ENCODE measurements at places on chromosomes 1 and 21.

DNA sequence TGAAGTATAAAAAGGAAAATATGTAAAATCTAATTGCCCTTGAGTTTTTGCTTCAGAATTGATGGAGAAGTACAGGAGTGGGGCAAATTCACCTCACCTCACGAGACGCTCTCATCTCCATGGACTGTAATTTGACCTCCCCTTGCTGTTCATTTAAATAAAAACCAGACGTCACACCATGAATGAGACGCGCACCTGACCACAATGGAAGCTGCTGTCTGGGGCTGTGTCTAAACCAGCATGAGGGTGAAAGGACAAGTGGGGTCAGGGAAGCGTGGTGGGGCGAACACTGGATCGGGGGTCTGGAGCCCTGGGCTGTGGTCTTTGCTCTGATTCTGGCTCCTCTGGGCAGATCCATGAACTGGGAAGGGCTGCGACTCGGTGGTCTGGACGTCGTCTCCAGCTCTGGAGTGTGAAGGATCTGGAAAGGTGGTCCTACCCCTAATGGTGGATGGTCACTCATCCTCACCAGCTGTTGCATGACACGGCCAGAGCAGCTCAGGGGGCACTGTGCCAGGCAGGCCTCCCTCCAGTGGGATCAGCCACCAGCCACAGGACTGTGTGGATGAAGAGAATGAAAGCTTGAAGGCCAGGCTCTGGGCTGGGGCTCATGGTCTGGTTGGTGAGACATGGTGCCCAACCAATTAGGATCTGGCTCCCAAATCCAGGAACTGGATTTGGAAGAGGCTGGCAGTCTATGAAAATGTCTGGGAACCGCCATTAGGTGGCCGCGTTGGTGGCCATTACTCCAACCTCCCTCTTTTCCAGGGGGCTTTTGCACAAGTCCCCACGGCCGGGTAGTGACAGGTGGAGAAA lies 728.6 kb downstream of the PTPRU start:
- no peak for DNase-seq

DNA sequence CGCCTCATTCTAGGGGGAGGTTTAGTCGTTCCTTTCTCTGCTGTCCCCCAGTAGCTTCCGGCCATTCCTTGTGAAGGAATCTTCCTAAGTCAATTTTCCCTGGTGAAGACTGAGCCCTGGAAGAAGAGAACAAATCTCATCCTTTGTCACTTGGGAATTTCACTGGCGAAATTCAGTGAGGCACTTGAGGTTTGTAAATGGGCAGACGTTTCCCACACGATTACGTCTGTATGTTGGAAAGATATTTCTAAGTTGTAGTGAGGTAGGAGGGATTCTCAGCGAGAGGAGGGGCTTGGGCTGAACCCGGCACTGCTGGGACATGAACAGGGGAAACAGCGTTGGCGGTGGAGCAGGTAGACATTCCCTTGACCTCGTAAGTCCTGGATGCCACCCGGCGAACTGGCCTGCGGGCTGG lies 47.2 kb downstream of the GALNT2 start:
- no peak for DNase-seq

DNA sequence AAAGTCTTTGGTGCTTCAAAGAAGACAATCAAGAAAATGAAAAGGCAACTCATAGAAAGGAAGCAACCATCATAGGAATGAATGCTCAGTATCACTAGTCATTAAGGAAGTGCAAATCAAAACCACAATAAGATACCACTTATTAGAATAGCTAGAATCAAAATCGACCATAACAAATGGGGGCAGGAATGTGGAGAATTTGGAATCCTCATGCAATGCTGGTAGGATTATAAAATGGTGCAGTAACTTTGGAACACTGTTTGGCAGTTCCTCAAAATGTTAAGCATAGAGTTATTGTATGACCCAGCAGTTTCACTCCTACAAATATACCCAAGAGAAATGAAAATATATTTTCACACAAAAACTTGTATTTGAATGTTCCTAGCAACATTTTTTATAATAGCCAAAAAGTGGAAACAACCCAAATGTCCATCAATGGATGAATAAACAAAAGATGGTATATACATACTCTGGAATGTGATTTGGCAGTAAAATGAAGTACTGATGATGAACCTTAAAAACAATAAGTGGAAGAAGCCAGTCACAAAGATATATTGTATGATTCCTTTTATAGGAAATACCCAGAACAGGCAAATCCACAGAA lies 105.6 kb downstream of the MIS18A start:
- DNase-seq, result no peak

DNA sequence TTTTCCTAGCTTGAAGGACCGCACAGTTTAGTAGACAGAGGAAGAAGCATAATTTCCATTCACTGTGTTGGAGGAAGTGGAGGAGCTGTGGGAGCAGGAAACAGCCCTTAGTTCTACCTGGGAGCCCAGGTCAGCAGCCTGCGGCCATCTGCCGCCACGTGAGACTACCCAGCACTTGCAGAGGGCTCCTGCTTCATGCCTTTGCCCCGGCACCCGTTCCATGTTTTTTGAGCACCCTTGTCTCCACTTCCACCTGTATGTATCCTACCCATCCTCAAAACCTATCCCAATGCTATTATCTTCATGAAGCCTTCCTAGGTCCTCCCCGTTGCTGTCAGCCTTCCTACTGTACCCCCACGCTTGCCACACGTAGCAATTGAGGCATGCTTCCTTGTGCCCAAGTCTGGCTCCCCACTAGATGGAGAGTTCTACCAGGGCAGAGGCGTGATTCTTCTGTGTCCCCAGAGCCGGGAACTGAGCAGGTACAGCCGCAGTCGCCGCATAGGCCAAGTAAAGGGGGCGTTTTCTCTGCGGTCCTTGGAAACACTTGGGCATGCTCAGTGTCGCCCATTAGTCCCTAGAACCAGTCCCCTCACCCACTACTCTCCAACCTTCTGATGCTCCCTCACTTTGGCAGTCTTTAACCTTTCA lies 1.9 kb downstream of the SLC6A9 start:
- DNase-seq, result peak; percentile 69

DNA sequence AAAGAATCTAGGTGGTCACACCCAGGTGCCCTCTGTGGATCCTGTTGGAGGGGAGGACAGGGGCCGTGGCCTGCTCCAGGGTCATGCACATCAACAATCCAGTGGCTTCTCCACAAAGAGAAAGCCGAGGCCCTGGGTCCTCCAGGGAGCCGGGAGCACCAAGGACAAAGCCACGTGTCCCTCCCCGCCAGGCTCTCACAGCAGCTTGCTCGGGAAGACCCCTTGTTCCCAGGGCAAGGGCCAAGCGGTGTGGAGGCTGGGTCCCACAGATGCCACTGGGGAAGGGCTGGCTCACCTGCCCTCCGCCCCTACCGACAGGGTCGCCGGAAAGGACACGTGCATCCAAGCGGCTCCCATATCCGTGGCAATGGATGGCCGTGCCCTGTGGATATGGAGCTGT lies 192.9 kb upstream of the VAMP3 start:
- no peak for DNase-seq

DNA sequence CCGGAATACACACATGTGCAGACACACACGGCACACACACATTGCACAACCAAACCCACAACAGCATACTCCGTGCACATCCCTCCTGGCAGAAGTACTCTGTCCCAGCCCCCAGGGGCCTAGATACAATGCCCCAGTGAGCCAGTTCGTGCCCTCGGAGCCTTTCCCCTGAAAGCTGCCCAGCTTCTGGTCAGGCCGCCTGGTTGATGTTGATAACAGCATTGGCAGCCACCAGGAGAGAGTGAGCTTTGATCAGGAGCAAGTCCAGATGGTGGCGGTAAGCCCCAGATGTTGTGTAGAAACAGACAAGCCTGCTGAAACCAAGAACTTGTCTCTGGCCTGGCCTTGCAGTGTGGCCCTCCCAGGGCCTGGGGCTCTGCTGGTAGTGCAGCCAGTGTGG lies 109.1 kb downstream of the GRIK3 start:
- DNase-seq, result no peak

- no peak for DNase-seq
These were observed 17.8 kb downstream of the GBP6 start for GRCh38 chr1:89381618-89382017.

GRCh38 chr1:226995365-226996332 lies 55.6 kb downstream of the COQ8A start:
- peak; percentile 67 for DNase-seq

DNA sequence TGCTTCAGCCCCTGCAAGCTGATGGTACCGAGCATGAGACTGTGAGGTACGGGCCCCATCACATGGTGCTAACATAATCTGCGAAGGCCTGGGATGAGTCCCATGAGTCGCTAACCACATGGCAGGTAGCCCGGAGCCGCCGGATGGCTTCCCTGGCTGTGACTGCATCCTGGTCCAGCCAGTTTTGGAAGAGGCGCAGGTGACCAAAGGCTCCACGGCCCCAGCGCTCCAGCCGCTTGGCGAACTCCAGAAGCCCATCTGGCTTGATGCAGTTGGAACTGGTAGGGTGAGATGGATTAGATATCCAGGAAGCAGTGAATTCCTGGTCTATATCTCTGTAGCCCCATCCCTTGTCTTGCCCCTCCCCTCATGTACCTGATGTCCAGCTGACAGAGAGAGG lies 24.6 kb downstream of the LRRC41 start:
- DNase-seq, result no peak

DNA sequence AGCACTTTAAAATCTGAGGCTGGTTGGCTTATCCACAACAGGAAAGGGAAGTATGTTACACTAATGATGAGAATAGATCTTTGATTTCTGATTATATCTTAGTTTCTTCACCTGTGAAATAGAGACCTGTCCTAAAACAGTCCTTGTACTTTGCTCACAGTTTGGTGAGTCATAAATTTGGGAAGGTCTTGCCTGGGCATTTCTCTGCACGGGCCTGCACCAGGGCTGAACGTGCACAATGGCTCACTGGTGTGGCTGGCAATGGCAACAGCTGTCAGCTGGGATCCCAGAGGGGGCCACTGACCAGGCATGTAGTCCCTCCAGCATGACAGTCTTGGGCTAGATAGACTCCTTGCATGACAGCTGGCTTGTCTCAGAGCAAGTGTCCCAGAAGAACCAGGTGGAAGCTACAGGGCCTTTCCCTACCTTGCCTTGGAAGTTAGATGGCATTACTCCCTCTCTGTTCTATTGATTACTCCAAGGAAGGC lies 367.4 kb downstream of the DISC1 start:
- no peak for DNase-seq

DNA sequence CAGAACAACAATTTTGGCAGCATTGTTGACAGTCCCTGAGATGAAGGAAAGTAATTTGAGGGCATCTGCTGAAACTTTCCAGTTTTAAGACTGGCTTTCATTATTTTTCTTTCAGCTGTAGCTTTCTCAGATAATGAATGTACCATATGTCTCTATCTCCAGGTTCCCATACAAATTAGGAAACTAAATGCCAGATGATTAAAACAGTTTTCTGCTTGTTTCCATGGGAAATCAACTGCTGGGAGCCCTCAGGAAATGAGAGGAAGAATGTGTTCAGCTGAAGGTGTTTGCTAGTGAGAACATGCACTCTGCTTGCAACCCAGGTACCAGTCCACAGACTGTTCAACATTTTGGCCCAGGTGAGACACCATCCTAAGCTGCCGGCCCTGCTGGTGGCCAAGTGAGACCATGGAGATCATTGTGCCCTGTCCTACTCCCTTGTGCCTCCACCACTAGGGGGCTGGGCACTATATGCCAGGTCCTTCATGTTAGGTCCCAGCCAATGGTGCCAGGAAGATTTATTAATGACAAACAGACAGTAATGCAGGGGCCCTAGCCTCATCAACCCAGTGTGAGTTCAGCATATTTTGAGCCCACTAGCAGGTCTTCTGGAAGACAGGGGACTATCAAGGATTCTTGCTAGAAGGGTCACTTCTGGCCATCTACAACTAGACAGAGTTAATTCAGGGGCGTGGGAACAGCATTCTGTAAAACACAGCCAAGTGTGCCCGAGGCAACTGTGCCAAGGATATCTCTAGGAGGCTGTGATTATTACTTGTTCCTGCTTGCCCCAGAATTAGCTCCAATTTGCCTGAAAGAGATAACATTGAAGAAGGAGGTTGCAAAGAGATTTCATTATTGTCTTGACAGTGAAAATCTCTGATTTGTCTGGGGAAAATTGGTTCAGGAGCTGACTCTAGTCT lies 17.0 kb upstream of the LRRC8C start:
- no peak for DNase-seq

- DNase-seq, result no peak
These were observed 17.2 kb downstream of the LSS start for GRCh38 chr21:46211376-46211775.
